Activated CD4-positive, alpha-beta T cell treated with anti-CD3 and anti-CD28 coated beads for 36 hours (primary cell): ENCODE measurements at places on chromosomes 5 and 9. TPM values are rescaled to one million over a fixed set of nuclear protein-coding genes. Genes with fewer than 3 reads are reported as not detected.

DNA sequence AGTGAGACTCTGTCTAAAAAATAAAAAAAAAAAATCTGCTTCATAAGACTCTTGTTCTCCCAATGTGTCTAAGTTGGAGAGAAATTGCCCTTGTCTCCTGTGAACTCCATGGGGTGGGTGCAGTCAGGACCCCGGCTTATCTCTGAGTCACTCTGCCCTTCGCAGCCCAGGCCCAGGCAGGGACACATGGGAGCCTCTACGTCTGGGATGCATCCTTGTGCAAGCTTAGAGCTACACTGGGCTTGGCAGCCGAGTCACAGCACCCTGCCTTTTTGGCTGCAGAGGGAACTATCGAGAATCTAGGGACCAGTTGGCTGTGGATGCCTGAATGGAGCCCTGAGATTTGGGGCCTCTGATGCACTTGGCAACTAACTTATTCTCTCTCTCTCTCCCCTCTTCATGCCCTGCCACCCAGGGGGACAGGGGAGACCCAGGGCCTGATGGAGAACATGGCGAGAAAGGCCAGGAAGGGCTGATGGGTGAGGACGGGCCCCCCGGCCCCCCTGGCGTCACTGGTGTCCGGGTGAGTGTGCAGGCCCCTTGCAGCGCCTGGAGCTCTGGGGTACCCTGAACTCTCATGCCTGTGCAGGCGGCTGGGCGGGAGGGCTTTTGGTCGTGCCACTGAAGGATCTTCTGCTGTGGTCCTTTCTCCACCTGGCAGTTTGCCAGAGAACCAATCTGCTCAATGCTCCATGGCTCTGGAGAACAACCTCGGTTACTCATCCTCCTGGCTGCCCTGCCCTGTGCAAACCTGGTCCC lies 47.5 kb upstream of the ORM1 start:
- DNase-seq: peak; percentile 3

- DNase-seq: peak; percentile 62
Observed at GRCh38 chr9:111992523-111992922, 95.9 kb downstream of the UGCG start.

NEK6 gene
- 6.4 TPM for total RNA-seq

CDH10 gene
- not detected for total RNA-seq

DIPK1B gene
- total RNA-seq: 0.21 TPM

GLRA1 gene
- not detected for total RNA-seq

GRCh38 chr5:106086352-106086751 lies 1584.4 kb downstream of the EFNA5 start:
- DNase-seq: no peak

DNA sequence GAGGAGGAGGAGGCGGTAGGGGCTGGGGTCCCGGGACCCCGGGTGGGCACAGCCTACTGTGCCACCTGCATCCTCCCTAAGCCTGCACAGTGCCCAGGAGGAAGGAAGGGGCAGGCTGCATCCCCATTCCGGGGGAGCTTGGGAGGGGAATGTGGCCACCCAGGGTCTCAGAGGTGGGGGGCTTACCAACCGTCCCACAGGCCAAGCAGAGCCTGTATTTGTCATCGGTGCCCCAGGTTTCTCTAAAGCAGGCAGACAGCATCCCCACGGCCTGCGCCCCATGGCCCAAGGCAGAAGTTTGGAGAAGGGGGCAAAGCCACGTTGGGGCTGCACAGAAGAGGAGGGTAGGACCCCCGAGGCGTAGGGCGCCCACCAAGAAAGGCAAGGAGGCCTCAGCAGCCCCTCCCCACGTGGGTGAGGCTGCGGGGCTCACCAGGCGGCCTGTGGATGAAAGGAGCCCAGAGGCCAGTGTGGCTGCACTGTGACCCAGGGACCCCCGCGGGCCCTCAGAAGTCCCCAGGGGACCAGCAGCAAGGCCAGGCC lies 507 bp upstream of the GPSM1 start:
- no peak for DNase-seq

RAD23B gene
- 188 TPM for total RNA-seq

DNA sequence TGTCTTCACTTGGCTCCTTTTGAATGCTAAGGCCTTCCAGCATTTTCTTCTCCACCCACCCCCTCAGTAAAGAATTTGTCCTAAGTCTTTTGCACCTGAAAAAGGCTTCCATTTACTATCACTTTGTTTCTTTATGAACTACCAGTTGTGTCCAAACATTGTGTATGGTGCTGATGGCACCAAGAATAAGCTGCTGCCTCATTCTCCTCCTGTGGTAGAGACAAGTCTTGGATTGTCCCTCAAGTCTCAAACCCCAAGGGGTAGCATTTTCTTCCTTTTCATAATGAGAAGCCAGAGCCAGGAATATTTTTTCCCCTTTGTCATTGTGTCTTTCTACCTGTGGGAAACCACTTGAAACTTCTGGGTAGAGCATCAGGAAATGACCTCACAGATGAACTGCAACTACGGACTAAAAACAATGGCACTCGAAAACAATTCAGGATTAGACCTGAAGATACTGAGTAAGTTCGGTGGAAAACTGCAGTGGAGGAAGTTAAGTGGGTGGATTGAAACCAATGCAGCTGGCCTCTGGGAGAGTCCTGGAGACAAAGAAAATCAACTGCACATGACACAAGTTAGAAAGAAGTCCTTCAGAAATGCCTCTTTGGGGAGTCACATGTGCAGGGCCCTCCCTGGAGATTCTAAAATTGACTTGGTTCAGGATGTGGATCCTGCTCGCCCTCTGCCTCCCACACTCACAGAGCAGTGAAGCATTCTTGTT lies 80.5 kb downstream of the SH3RF2 start:
- no peak for DNase-seq

- DNase-seq: no peak
Observed at GRCh38 chr5:61657686-61658085, 325.6 kb downstream of the ZSWIM6 start.

FSD1L gene
- 2.4 TPM for total RNA-seq

GRCh38 chr9:128114326-128115186 lies 13.0 kb downstream of the PTGES2 start:
- no peak for DNase-seq

DNA sequence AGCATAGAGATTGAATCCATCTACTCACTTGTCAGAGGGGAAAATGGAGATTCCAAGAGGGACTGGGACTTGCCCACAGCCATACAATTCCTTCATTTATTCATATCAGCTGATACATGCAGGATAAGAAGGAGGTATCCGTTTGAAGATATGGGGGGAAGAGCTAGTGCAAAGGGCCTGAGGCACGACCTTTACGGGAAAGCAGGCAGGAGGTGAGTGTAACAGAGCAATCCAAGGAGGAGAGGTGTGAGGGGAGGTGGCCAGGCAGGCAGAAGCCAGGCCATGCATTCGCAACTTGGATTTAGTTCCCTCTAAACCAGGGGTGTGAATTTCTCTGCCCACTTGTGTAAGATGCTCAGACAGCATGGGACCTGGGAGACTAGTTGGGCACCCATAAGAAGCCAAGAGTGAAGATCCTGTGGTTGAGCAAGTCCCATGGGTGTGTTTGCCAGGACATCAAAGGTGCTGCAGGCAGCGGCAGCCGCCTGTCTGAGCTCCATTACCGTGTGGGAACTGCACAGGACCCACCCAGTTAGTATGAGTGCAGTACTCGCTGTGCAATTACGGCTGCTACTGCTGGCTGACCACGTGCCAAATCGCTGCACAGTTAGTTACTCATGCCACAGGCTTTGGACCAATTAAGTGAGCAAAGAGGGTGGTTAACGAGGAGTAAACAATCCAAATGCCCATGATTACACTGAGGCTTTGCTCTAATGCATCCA lies 31.4 kb upstream of the FAT2 start:
- no peak for DNase-seq
